ENCODE measurements at places on chromosomes 3 and 15.

DNA sequence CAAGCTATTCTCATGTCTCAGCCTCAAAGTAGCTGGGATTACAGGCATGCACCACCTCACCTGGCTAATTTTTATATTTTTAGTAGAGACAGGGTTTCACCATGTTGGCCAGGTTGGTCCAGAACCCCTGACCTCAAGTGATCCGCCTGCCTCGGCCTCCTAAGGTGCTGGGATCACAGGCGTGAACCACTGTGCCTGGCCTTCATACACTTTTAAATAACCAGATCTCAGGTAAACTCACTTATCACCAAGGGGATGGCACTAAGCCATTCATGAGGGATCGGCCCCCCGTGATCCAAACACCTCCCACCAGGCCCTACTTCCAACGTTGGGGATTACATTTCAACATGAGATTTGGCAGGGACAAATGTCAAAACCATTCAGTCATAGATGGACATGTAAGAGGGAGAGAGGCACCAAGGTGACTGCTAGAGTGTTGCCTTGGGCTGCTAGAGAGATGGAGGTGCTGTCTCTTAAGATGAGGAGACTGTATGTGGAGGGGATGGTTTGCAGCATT is 13.3 kb upstream of the DOCK3 start:
- peak; percentile 9 for DNase-seq

DNA sequence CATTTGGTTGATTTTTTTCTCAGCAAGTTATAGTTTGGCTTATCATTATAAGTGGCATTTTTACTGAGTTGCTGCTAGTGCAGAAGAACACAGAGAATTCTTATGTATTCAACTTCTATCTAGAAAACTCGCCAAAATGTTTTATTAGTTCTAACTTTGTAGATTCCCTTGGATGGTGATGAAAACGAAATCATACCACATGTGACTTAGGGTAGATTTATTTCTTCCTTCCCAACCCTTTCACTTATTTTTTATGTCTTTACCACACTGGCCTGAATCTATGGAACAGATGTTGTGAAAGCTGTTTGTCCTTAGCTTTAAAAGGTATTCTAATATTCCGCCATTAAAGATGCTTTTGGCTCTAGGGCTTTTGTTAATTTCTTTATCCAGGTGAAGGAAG is 503.3 kb upstream of the CFAP20DC start:
- no peak for DNase-seq

- DNase-seq: no peak
These were observed 10.3 kb upstream of the NRROS start for GRCh38 chr3:196629228-196629627.

GRCh38 chr3:23710555-23710954 is 95.2 kb upstream of the UBE2E1 start:
- no peak for DNase-seq

DNA sequence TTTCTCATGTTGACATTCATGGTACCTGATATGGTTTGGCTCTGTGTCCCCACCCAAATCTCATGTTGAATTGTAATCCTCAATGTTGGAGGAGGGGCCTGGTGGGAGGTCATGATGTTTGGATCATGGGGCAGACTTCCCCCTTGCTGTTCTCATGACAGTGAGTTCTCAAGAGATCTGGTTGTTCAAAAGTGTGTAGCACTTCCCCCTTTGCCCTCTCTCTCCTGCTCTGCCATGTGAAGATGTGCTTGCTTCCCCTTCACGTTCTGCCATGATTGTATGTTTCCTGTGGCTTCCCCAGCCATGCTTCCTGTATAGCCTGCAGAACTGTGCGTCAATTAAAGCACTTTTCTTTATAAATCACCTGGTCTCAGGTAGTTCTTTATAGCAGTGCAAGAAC is 3.3 kb upstream of the UBL7 start:
- DNase-seq: peak; percentile 25

- DNase-seq: no peak
These were observed 41.8 kb downstream of the ZNF609 start for GRCh38 chr15:64502151-64502550.

DNA sequence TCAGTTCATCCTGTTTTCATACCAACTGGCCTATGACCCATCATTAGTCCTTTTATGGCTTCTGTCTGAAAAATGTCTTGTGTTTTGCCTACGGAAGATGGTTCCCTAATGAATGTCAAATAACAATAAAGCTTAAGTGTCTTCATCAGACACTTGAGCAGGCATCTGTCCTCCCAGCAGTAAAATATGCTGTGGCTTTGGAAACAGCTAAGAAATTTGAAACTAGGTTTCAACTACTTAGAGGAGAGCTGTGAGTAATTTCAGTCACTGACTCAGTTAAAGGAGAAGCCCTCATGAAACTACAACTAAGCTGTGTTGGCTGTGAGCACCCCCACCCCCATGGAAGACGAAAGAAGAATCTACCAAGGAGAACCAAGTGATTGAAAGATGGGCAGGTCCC is 409.4 kb upstream of the PPP2R3A start:
- no peak for DNase-seq

DNA sequence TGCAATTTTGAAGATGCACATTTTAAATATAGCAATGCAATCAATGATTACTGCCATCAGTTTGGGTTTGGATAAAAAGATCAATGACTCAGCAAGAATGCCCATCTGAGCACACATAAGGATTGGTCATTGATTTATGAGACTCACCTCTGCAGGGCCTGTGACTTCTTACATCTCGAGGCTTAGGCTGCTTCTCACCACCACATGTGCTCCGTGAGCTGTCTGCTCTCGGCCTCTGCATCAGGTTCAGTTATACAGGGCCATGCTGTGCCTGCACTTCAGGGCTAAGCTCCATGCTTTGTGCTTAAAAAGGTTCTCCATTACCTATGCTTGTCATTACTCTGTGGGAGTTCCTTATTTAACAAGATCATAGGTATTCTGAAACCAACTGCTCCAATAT is 887.5 kb downstream of the DIPK2A start:
- no peak for DNase-seq

DNA sequence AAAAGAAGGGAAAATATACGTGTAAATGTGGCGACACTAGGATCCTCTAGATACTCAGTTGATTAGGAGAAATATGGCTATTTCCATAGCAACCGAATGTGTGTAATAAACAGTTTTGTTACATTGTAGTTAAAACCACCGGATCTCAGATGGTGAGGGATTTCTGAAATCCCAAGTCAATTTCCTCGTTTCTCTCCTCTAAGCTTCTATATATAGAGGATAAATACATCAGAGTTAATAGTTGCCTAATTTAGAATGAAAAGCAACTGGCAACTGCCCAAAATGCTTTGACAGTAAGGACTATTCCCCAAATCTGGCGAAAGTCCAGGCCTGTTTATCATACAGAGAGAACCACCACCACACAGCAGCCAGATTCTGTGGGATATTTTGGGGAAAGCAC is 112.6 kb downstream of the GABRB3 start:
- no peak for DNase-seq

GRCh38 chr3:37807749-37808148 is 53.9 kb upstream of the CTDSPL start:
- no peak for DNase-seq

GRCh38 chr3:175381685-175382084 is 522.6 kb downstream of the NAALADL2 start:
- DNase-seq: no peak

DNA sequence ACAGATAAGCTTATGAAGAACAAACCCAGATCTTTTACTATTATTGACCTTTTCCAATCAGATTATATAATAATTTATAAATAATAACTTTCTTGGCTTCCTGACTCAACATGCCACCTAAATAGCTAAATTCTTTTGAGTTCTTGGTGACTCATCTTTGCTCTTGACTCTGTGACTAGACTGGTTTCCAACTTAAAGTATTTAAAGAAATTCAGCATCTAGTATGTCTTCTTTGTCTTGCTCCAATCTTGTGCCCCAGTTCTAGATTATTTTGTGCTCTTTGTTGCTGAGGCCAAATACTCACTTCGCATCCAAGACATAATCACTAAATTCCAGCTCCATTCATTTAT is 483.2 kb upstream of the TBL1XR1 start:
- DNase-seq: no peak

- no peak for DNase-seq
These were observed 130.7 kb downstream of the ALCAM start for GRCh38 chr3:105497386-105497785.

GRCh38 chr3:82814660-82815059 is 1053.2 kb upstream of the GBE1 start:
- DNase-seq: no peak

DNA sequence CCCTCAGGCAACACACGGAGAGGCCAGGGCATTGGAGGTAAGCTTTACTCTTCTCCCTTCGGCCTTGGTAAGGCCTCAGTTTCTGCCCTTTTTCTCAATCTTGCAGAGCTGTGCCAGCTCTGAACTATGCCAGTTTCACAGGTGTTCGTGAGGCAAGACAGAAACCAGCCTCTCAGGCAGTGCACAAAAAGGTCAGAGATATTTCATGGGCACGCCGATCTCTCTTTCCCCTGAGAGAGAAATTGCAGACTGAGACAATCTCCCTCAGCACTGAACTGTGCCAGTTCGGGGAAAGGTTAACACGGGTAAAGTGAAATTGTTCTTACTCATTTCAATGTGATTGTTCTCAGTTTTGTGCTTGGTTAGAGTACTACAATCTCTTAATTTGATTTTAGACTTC is 88.5 kb downstream of the GMNC start:
- DNase-seq: no peak

GRCh38 chr3:24385012-24385615 is 109.5 kb downstream of the THRB start:
- DNase-seq: no peak

DNA sequence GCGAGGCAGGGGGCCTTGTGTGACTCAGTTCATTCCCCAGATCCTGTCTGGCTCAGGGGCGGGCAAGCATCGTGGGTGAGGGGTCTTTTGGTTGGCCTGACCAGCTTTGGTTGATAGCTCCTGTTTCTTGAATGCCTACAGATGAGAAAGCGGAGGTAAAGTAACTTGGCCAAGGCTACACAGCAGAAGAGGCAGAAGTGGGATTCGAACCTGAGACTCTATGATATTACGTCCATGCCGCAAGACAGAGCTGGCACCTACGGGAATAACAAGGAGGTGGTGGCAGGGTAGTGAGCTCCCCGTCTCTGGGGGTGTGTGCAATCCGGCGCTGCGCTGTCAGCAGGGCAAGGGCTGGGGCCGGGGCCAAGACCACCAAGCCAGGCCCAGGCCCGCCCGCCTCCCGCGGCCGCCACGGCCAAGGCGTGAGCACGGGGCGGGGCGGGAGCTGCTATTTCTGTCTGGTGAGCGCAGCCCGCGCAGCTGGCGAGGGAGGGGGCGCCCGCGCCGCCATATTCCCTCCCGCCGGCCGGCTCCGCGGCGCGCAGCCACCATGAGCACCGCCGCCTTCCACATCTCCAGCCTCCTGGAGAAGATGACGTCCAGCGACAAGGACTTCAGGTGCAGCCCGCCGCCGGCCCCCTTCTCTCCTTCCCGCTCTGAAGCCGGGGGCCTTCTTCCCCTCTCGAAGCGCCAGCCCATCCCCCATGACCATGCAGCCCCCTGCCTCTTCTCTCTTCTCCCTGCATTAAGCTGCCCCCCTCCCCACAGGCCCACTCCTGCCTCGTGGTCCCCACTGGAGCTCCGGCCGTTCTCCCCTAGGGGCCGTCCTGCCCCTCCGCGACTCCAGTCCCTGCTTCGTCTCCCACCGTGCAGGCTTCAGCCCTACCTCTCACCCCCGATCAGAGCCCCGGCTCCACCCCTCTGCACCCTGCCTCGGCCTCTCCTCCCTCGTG is at the start of gene CAND2:
CAND2 (plus strand) TSS at position 510 of the 953 bp plus-strand sequence; CDS start at position 551, 41 bp downstream.
- peak; percentile 91 for DNase-seq

DNA sequence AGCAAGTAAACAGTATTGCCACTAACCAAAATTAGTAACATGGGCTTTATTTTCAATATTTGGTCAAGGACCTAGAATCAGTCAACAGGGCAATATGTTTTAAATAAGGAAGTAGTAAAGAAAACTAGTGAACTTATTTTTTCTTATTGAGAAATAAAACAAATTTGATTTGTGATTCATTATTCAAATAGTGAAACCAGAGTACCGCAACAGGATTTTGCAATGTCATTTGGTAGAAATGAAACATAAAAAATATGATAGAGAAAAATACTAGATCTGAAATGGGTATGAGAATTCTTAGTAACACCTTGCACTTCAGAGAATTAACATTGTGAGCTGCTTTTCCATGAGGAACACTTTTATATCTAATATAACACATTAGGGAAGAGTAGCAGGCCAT is 291.8 kb upstream of the GBE1 start:
- no peak for DNase-seq

DNA sequence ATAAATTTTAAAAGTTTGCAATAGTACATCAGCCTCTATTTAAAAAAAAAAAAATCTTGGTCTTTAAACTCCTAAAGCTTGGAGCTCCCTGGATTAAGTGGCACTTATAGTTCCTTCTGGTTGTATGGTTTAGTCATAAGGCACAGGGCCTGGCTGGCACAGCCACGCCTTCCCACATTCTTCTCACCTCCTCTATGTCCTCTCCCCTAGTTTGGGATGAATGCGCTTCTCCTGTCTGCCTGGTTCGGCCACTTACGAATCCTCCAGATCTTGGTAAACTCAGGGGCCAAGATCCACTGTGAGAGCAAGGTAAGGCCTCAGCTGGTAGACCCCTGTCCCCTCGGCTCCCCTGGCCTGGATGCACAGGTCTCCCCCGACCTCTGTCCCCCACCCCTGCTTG is 10.0 kb downstream of the ANKDD1A start:
- no peak for DNase-seq

DNA sequence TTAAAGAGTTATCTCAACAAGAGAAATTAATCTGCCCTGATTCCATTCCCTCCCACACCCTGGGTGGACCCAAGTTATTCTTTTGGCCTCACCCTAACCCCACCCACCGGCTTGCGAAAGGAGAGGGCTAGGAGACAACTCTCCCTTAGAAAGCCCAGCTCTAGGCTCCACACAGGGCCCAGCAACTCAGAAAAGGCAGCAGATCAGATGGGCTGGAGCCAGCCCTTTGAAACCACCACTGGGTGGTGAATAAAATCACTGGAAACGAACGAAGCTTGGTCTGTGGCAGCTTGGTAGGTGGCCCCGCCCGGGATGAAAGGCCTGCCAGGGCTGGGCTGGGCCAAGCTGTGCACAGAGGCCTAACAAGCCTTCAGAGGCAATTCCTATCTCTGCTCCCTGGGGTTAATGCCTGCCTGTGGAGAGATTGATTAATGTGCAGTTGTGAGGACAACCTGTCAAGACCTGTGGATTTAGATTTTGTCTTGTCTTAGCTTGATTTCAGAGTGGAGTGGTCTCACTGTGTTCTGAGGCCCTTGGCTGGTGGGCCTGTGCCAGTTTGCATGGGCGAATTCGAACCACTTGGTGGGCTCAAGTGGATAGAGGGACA is 38.8 kb downstream of the BHLHE40 start:
- peak; percentile 56 for DNase-seq

DNA sequence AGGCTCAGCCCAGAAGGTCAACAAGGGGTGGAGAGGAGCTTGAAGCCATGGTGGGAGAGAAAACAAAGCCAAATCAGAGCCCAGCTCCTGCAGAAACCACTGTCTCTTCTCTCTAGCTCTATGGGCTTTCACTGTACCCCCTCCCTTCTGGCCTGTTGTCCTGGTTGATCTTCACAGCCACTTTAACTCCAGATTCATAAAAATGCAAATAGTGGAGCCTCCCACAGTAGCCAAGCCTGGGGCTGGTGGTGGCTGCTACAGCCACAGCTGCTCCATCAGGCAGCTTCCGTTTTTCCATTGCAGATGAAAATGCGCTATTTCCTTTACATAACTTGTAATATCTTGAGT is 20.7 kb upstream of the CAV3 start:
- no peak for DNase-seq

- no peak for DNase-seq
These were observed 7.3 kb upstream of the ZBTB38 start for GRCh38 chr3:141360888-141361598.

All from upper lobe of left lung (tissue), 6 donors.